ENCODE measurements at places on chromosomes 4 and X.

DNA sequence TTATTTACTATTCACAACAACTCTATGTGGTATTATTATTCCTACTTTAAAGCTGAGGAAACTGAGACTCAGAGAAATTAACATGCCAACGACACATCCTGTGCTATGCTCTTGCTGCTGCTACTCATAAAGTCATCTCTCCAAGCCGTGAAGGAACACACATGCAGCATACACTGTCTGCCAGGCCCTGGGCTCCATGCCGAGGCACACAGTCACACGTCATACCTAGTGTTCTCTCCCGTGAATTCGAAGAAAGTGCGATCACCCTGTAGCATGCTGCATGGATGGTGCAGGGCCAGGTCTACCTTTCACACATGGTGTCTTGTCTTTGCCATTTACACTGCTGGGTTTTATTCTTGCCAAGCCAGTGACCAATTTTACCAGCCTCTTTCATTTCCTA lies 34.1 kb downstream of the TBC1D1 start:
- no peak for DNase-seq

DNA sequence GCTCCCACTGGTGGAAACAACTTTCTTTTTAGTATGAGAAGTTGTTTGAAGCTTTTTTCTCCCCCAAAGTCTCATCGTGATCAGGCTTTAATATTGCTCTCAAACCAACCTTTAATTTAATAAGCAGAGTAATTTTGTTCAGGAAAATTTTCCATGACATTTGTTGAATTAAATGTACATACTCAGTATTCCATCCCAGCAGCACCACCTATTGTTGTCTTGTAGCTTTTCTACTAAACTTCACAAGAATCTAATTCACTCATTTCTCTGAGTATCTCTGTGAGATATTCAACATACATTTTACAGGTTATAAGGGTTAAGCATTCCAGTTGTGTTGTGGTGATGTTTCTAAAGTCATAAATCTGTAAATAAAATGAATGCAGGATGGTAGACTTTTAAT lies 218.3 kb upstream of the HAND2 start:
- DNase-seq = no peak

DNA sequence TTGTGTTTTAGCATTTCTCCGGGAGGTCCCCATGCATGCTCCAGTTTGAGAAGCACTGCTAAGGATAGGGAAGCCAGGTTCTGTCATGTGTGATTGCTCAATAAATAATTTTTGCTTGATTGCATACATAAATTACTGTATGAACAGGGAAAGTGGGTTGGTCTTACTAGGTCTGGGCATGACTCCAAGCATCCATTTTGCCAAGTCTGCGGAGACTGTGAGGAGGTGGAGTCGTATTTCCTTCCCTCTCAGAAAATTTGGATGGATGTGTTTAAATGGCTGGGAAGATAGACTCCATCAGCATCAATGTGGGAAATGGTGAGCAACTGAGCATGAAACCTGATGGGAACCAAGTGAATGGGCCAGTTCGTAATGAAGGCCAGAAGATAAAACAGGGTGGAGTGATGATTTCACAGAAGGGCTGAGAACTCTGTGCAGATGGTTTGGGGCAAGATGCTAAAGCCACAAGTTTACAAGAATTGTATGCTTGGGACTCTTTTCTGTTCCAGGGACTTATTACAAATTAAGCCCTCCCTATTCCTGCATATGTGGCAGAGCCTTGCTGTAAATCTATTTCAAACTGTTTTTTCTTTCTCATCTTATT lies 84.1 kb downstream of the NHS start:
- DNase-seq = no peak

DNA sequence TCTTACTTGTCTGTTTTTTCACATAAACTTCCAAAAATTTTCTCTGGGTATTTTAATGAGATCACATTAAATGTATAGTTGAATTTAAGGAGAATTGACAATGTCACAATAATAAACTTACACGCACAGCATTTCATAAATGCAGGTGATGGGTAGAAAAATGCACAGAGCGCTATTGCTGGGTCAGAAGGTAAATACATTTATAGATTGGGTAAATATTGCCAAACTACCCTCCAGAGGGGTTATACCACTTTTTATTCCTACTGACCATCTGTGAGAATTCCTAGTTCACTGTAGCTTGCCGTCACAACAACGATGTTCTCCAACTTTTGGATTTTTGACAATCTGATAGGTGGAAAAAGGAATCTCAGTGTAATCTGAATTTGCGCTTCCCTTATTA lies 34.6 kb downstream of the ANXA5 start:
- no peak for DNase-seq

GRCh38 chr4:128461291-128462102 lies 173.9 kb upstream of the PGRMC2 start:
- no peak for DNase-seq

DNA sequence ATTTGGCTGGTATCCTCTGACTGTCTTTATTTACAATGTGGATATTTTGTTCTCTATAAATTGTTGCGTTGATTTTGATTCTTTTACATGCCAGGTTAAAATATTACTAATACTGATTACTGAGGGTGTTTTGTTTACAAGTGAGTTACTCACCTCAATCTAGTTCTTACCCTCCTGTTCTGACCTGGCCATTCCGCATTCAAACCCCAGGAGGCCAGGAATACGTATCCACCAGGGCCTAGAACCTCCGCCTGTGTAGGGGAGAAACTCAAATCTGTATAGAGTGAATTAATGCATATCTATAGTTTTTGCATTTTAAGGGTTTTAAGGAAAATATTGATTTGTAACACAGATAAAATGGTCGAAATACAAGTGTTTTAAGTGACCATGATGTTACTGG lies 2.6 kb upstream of the ZFP42 start:
- no peak for DNase-seq

- no peak for DNase-seq
Measured at GRCh38 chrX:69362856-69363255, 141.3 kb upstream of the NALF2 start.

GRCh38 chrX:53223955-53224859 lies 800 bp downstream of the KDM5C start:
- no peak for DNase-seq

- no peak for DNase-seq
Measured at GRCh38 chr4:145840162-145840768, 98.4 kb downstream of the ZNF827 start.

DNA sequence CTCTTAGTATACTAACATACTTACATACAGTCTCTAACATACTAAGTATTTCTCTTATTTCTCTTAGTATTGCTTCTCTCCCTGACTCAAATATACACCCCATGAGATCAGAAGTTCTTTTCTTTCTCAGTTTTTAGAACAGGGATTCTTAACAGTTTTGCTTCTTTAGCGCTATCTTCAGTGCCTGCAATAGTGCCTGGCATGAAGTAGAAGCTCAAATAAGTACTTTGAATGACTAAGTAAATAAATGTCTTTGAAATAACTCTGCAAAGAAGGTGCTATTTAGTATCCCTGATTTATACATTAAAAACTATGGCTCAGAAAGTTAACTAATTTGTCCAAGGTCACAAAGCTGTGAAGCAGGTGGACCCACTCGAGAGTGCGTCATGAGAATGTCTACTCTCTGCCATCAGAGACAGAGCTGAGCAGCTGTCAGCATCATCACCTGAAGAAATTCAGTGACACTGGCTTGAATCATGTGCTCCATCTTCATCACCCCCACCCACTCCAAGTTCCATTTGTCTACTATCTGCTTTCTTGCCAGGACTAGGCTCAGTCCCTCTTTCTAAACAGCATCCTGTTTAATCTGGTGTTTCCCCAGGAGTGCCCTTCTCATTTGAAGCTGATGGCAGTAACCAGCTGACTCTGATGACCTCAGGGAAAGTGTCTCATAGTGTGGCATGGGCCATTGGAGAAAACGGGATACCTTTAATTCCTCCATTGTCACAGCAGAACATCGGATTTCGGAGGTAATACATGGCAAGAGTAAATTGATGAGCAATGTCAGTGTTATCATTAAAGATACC lies 83.1 kb downstream of the CC2D2A start:
- no peak for DNase-seq

DNA sequence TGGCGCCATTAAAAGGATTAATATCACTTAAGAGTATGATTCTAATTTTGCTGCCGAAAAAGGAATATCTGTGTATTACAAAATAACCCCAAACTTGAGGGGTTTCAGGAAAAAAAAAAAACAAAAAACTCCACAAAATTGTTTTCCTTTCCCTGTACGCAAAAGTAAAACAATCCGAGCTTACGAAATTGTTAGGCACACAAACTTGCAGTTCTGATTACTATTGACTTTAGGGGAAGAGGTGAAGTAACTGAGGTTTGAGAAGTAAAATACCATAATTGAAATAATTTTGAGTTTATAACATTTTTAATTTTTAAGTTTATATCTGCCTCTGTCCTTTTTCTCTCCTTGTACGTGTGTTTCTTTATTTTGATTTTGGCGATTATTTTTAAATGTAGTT lies 64.8 kb downstream of the USP9X start:
- DNase-seq = no peak

DNA sequence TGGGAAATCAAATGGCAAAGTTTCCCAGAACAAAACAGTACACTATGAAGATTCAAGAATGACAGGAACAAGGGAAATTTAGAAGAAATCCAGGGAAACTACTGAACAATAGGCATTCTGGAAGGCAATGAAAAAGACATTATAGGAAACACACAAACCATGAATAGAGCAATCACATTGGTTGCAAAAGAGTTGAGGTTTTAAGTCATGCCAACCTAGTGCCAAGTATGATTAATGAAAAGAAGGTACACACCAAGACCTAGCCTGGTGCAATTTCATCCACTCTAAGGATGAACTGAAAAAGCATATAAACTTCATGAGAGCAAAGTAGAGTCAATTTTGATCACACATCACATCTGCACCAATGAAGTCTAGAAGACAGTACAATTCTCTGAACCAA lies 326.9 kb downstream of the PDHA2 start:
- DNase-seq = no peak

DNA sequence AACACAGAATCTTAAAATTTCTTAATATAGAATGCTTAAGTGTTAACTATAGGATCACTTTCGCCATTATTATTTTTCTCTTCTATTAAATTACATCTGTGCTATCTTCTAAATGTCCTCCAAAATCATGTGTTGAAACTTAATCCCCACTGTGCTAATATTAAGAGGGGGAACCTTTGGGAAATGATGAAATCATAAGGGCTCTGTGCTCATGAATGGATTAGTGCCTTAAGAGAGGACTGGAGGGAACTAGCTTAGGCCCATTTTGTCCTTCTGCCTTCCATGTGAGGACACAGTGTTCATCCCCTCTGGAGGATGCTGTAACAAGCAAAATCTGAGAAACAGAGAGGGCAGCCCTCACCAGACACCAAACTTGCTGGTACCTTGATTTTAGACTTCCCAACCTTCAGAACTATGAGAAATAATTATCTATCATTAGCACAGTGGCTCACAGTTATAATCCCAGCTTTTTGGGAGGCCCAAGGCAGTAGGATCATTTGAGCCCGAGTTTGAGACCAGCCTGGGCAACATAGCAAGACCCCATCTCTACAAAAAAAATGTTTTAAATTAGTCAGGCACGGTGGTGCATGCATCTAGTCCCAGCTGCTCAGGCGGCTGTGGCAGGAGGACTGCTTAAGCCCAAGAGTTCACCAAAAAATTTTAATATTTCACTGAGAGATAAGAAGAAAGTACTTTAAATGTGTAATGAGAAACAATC lies 26.3 kb downstream of the KLHL8 start:
- no peak for DNase-seq

DNA sequence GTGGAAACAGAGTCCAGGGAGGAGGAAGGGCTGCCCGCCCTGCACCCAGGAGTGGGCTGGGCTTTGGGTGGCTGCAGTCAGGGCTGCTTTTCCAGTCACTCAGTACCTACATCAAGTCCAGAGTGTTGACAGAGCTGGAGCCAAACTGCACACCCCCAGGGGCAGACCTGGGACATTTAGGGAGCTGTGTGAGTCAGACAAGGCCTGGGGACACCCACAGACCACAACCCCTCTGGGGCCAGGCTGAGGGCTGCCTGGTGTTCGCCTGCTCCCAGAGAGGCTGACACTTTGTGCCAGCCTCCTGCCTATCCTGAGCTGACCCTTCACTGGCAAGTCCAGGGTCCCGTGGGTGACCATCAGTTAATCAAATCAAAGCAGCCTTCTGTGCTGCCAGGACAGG lies 240.0 kb downstream of the BCOR start:
- DNase-seq = no peak

GRCh38 chr4:49032440-49033161 lies 46.5 kb downstream of the CWH43 start:
- DNase-seq = no peak

- DNase-seq = no peak
Measured at GRCh38 chr4:10237131-10237530, 120.5 kb upstream of the WDR1 start.

GRCh38 chrX:153494061-153494460 lies 719 bp upstream of the BGN start:
- DNase-seq = no peak

DNA sequence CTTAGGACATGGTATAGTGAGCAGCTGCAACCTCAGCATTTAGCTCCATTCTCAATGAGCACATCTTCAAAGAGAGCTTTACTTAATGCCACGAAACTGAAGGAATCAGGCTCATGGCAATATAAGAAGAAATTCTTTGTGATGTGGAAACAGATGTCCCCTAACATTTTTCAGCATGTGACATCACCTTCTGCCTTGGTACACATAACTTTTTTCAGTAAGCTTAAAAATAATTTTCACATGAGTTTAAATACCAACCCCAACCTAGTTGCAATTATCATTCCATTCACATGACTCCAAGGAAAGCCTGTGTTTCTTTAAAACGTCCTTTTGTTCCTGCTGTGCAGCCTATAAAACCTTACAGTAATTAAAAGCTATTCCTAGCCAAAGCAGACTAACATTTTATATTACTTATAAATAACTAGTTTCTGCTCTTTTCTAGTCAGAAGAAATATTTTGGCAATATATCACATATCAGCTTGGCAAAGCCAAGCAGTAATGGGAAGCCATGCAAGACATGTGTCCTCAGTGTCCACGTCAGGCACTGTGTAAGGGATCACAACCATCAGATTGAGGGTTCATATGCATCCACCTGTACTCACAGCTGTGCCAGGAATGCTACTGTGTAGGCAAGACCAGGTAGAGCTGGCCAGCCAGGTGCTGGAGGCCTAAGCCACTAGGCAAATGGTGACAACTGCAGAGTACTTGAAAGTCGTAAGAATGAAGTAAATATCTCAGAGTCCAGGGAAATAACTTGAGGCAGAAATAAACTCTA lies 466.6 kb downstream of the INPP4B start:
- DNase-seq = no peak

GRCh38 chrX:153864561-153865320 lies 21.2 kb downstream of the L1CAM start:
- DNase-seq = no peak

GRCh38 chr4:122604146-122604545 lies 16.7 kb downstream of the IL21 start:
- no peak for DNase-seq

- no peak for DNase-seq
Measured at GRCh38 chrX:39734174-39734776, 363.5 kb downstream of the BCOR start.

DNA sequence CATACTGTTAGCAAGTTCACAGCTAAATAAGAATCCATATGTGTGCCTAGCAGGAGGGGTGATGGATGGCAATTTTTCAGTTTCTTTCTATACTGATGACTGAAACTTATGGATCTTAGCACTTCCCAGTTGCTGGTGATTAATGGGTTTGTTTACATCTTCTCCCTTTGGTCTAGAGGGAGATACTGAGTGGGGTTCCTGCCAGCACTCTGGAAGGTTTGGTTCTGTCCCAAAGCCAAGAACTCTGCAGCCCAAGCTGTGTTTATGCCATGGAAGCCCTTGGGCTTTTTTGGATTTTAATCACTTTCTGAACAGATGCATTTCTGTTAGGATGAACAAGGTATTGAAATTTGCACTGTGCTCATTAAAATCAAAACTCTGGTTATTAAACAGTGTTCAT lies 43.5 kb downstream of the DDIT4L start:
- no peak for DNase-seq
